ENCODE measurements at places on chromosomes 2 and 18.

- peaks cover 6% of the 10 kb centered on the region for H3K27me3 ChIP-seq
- no peaks in the 10 kb centered on the region for H3K4me1 ChIP-seq
- no peaks in the 10 kb centered on the region for H3K36me3 ChIP-seq
- no peak overlapping the region for H3K27ac ChIP-seq
Observed at GRCh38 chr2:80363330-80363729, 58.8 kb upstream of the LRRTM1 start.

GRCh38 chr2:1976112-1976511 lies 231.8 kb upstream of the PXDN start:
- H3K4me3 ChIP-seq, result no peak overlapping the region
- H3K4me1 ChIP-seq, result peaks cover 3% of the 10 kb centered on the region
- no peaks in the 10 kb centered on the region for H3K36me3 ChIP-seq
- no peak overlapping the region for H3K27ac ChIP-seq

DNA sequence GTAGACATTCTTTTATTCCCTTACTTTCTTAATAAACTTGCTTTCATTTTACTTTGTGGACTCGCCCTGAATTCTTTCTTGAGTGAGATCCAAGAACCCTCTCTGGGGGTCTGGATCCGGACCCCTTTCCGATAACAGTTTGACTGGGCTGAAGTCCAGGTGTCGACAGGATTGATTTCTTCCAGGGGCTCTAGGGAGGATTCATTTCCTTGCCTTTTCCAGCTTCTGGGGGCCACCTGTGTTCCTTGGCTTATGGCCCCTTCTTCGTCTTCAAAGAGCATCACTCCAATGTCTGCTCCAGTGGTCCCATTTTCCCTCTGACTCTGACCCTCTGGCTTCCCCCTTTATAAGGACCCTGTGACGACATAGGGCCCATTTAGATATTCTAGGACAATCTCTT lies 67.5 kb downstream of the COPS8 start:
- no peaks in the 10 kb centered on the region for H3K27me3 ChIP-seq
- DNase-seq, result no peak
- H3K27ac ChIP-seq, result no peak overlapping the region
- no peak overlapping the region for H3K4me3 ChIP-seq
- H3K36me3 ChIP-seq, result no peaks in the 10 kb centered on the region

DNA sequence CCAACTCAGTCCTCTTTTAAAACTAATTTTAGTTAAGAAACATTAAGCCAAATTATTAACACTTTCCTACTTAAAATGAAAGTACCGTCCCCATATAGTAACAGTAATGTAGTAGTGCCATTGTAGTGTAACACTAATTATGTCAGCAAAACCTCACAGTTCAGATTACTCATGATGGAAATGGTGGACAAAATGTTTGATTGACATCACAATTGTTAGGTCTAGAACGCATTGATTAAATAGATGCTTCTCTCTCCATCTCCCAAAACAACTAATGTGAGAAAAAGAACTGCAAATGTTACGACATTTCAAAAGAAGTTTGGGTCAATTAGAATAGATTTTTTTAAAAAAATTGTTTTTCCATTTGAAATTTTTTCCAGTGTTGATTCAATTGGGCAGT lies 1.2 kb upstream of the ATF2 start:
- H3K36me3 ChIP-seq, result no peaks in the 10 kb centered on the region
- H3K4me1 ChIP-seq, result no peaks in the 10 kb centered on the region
- no peak for DNase-seq

- no peaks in the 10 kb centered on the region for H3K36me3 ChIP-seq
- H3K4me1 ChIP-seq, result no peaks in the 10 kb centered on the region
- no peak for DNase-seq
- no peaks in the 10 kb centered on the region for H3K27me3 ChIP-seq
- H3K27ac ChIP-seq, result no peak overlapping the region
Observed at GRCh38 chr2:219323434-219323833, 9.1 kb downstream of the RESP18 start.

DNA sequence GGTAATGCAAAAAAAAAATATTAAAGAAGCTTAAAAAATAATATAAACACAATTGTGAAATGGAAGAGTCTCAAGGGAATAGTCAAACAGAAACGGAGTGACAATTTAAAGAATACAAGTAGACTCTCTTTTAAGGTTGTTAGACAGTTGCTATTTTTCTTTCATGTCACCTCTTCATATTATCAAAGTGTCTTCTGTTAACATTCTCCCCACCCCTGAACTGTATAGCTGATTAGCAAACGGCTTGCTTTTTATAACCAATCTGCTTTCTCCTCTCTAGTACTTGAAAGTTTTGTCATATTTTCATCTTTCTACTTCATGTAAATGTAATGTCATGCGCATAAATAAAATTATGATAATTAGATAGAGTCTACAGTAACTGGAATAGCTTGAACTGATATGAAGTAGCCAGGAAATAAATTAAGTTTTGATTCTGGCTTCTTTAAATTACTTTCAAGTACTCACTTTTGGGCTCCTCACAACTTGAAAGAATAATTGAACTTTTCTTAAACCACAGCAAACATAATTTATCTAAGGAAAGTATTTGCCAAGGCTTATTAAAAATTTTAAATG lies 37.0 kb downstream of the BARD1 start:
- H3K27me3 ChIP-seq, result no peaks in the 10 kb centered on the region
- no peaks in the 10 kb centered on the region for H3K4me1 ChIP-seq

GRCh38 chr2:127655209-127656073 lies 9.5 kb downstream of the GPR17 start:
- H3K27ac ChIP-seq, result no peak overlapping the region
- no peaks in the 10 kb centered on the region for H3K4me1 ChIP-seq
- H3K4me3 ChIP-seq, result no peak overlapping the region

- H3K4me1 ChIP-seq, result no peaks in the 10 kb centered on the region
- H3K36me3 ChIP-seq, result no peaks in the 10 kb centered on the region
- H3K27me3 ChIP-seq, result no peaks in the 10 kb centered on the region
- no peak overlapping the region for H3K27ac ChIP-seq
- no peak overlapping the region for H3K4me3 ChIP-seq
Observed at GRCh38 chr2:181430406-181431118, 26.6 kb upstream of the ITGA4 start.

DNA sequence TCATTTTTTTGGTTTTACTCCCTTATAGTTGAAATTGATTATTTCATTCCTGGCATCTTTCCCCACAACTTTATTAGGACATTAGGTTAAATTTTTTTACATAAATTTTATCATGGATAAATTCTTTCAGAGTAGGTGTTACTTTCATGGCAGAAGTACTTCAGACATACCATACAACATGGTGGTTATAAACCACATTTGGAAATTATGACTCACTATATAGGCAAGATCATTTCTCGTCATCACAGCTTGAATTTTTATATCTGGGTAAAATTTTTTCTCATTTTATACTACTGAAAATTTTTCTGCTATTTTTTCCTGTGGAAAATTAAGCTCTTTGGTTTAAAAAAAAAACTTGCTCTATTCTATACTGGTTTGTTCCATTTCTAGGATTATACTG lies 111.9 kb upstream of the COL5A2 start:
- no peak for DNase-seq
- no peak overlapping the region for H3K4me3 ChIP-seq
- no peak overlapping the region for H3K27ac ChIP-seq

DNA sequence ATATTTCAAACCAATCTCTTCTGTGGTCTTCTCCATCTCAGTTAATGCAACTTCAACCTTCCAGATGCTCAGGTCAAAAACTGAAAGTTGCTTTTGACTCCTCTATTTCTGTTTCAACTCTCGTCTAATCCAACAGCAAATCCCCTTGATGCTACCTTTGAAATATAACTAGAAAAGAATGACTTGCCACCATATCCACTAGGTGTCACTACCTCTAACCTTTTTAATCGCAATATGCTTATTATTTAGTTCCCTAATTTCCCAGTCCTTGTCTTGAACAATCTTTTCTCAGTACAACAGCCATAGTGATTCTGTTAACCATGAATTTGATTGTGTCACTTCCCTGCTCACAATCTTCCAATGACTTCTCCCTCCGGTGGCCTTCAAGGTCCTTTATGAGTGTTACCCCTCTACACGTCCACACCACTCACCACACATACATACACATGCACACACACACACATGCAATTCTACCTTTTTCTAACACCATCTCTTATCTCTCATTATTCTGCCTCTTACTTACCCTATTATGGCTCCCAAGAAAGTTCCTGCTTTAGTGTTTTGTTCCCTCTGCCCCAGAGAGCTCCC lies 245.5 kb upstream of the KCNJ3 start:
- peak; percentile 49 for DNase-seq
- no peak overlapping the region for H3K27ac ChIP-seq
- no peaks in the 10 kb centered on the region for H3K27me3 ChIP-seq
- no peaks in the 10 kb centered on the region for H3K36me3 ChIP-seq
- H3K4me1 ChIP-seq, result no peaks in the 10 kb centered on the region

DNA sequence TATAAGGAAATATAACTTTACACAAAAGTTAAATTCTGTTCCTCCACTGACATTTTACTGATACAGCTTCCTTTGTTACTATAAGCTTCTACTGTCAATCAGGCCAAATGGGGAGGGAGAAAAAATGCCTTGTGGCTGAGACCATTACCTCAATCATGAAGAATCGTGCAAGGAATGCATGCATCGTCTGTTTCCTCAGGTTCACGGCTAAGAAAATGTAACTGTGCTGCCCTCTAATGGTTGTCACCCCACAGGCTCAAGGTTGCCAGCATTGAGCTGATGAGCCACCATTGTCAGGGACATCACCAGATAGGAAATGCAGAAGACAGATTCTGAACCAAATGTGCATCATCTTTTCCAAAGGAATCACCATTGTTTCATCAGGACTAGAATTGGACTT lies 426.9 kb downstream of the CDH2 start:
- H3K4me3 ChIP-seq, result no peak overlapping the region
- no peaks in the 10 kb centered on the region for H3K27me3 ChIP-seq
- no peaks in the 10 kb centered on the region for H3K4me1 ChIP-seq

- H3K27me3 ChIP-seq, result no peaks in the 10 kb centered on the region
- H3K27ac ChIP-seq, result no peak overlapping the region
- DNase-seq, result no peak
- no peaks in the 10 kb centered on the region for H3K4me1 ChIP-seq
- no peak overlapping the region for H3K4me3 ChIP-seq
Observed at GRCh38 chr2:13923823-13924222, 708.7 kb upstream of the LRATD1 start.

GRCh38 chr2:235263205-235264120 lies 230.4 kb upstream of the AGAP1 start:
- DNase-seq, result no peak
- H3K27ac ChIP-seq, result no peak overlapping the region
- no peaks in the 10 kb centered on the region for H3K27me3 ChIP-seq
- H3K4me3 ChIP-seq, result no peak overlapping the region
- no peaks in the 10 kb centered on the region for H3K36me3 ChIP-seq

GRCh38 chr18:49645841-49646351 lies 84.0 kb downstream of the LIPG start:
- H3K4me1 ChIP-seq, result no peaks in the 10 kb centered on the region
- no peaks in the 10 kb centered on the region for H3K27me3 ChIP-seq
- no peak for DNase-seq
- H3K27ac ChIP-seq, result no peak overlapping the region

DNA sequence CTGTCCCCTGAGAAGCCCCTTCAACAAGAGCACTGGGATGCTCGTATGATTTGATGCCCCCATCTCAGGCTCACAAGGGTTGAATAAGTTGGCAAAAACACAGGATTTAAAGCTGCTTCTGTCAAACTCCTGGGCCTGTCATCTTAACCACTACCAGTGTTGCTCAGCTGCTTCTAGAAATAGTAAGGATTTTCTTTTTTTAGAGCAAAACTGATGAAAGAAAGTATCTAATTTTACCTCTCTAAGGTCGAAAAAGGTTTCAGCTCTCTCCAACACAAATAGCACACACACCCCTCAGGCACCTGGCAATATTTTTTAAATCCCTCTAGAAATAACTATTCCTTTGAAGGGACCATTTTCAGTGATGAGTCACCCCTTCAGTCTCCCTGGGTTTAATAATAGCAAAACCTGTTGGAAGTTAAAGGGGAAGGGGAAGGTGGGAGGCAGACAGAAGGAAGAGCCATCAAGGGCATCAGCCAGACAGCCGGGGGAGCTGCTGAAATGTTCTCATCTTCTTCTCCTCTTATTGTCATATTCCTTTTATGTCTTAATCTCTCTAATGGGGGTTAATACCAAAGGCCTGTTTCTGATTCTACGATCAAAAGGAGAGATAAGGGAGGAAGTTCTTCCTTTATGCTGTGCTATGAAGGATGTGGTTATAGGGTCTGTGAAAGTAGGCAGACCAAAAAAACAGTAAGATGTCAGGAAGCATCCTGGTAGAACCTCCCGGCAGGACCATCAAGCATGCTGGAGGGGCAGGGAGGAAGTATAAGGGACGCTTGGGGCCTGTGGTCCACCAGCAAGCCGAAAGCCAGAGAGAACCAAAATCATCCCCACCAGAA lies 31.9 kb upstream of the SLC35G4 start:
- no peaks in the 10 kb centered on the region for H3K4me1 ChIP-seq
- no peak overlapping the region for H3K4me3 ChIP-seq
- H3K27ac ChIP-seq, result no peak overlapping the region
- no peak for DNase-seq

DNA sequence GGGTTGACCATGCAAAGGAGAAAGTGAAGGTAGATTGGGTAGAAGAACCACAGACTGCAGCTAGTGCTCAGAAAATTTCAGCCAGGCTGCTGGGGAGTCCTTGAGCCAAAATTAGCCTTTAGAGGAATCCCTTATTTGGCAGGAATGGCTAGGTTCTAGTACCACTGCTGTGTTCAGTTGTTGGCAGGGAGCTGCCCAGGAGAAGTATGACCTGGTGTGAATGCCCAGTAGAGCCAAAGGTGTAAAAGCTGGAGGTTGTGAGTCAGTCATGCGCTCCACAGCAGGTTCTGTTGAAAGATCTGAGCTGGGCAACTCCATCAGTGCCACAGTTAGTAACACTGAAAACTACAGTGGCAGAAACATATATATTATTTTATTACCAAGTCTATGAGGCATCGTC lies 36.4 kb upstream of the TBR1 start:
- H3K36me3 ChIP-seq, result no peaks in the 10 kb centered on the region
- DNase-seq, result no peak
- H3K4me3 ChIP-seq, result no peak overlapping the region
- no peaks in the 10 kb centered on the region for H3K4me1 ChIP-seq

GRCh38 chr2:74917702-74918619 lies 40.5 kb upstream of the POLE4 start:
- H3K4me3 ChIP-seq, result no peak overlapping the region
- no peak overlapping the region for H3K27ac ChIP-seq
- no peaks in the 10 kb centered on the region for H3K27me3 ChIP-seq
- no peak for DNase-seq
- no peaks in the 10 kb centered on the region for H3K4me1 ChIP-seq
- no peaks in the 10 kb centered on the region for H3K36me3 ChIP-seq

Measured in H1 (cell line).